Amygdala (tissue), 56 donors: ENCODE measurements at places on chromosomes 4 and X.

DNA sequence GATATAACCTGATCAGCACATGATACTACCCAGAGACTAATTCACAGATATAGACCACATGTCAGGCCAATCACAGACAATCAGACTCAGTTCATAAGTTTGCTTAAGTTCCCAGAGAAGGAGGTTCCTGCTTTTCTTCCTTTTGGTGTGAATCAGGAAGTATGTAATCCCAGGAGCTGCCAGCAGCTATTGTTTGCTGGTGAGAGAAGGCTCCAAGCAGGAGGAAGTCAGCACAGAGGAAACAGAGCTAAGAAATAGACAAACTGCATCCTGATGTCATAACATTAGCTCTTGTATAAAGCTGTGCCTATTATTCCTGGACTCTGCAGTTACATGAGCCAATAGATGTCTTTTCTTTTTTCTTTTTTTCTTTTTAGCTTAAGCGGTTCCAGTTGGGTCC is 50.9 kb downstream of the UCHL1 start:
- no peak for DNase-seq

DNA sequence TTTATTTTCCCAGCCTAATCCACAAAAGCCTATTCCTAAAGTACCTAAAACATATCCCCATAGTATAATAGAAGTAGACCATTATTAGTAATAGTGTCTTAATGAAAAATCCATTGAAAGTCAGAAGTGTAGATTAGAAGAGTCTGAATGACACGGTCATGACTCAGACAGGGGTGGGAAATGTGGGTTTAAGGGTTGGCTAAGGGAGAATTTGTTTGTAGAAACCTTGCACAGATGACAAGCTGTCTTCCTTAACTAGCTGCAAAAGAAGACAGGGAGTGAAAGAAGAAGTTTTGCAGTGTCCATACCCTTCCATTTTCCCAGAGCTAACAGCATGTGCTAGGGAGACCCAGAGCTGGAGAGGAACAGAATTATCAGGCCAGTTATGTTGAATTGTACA is 242.7 kb upstream of the ETNPPL start:
- DNase-seq = no peak

DNA sequence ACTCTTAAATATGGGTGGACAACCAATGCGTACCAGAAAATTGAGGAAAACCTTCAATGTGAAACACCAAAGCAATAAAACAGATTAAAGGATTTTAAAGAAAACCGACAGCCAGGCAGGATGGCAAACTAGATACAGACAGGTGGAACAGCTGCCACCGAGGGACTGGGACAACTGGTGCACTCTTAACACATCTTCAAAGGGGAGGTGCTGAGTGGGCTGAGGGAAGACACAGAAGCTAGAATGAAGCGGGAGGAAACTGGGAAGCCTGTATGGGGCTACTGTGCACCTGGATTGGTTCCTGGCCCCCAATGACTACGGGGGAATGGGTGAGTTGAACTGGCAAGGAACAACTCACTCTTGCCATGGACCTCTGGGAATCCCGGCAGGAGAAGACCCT is 20.7 kb downstream of the ZNF280C start:
- no peak for DNase-seq

GRCh38 chrX:100358766-100359165 is 51.3 kb downstream of the PCDH19 start:
- no peak for DNase-seq

- DNase-seq = no peak
Observed at GRCh38 chr4:4677556-4678522, 136.0 kb upstream of the STX18 start.

GRCh38 chrX:148535639-148536038 is 35.2 kb downstream of the AFF2 start:
- no peak for DNase-seq

GRCh38 chr4:181819946-181820345 is 423.3 kb upstream of the TENM3 start:
- DNase-seq = no peak

GRCh38 chr4:38322714-38323113 is 341.3 kb upstream of the KLF3 start:
- no peak for DNase-seq

GRCh38 chr4:140706665-140707064 is 49.5 kb downstream of the TBC1D9 start:
- DNase-seq = no peak

GRCh38 chrX:71870208-71871098 is 40.2 kb upstream of the NHSL2 start:
- DNase-seq = no peak

- no peak for DNase-seq
Observed at GRCh38 chr4:110615353-110616237, 7.3 kb downstream of the PITX2 start.

GRCh38 chr4:72442715-72443114 is 126.3 kb downstream of the ADAMTS3 start:
- DNase-seq = no peak
